ENCODE measurements at places on chromosomes 3 and 15. TPM values are rescaled to one million over a fixed set of nuclear protein-coding genes. Genes with fewer than 3 reads are reported as not detected.

DNA sequence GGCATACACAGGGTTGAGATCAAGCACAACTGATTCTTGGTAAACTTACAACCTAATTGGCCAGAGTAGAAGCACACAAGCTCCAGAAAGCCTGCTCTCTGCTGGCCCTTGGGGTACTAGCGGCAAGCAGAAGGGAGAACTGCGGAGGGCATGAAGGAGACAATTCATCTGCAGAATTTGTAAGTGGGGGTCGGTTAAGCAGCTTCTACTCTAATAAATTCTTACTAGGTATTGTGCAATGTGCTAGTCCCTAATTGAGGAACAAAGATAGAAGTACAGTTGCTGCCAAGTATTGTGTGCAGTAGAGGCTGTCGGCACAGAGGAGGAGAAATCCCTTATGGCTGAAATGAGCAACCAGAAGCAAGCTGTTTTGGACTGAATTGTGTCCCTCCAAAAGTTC is 91.2 kb upstream of the VEPH1 start:
- H3K4me1 ChIP-seq: no peaks in the 10 kb centered on the region
- no peaks in the 10 kb centered on the region for H3K36me3 ChIP-seq
- H3K27me3 ChIP-seq: peaks cover 11% of the 10 kb centered on the region
- no peak overlapping the region for H3K27ac ChIP-seq
- no peak overlapping the region for H3K4me3 ChIP-seq

DNA sequence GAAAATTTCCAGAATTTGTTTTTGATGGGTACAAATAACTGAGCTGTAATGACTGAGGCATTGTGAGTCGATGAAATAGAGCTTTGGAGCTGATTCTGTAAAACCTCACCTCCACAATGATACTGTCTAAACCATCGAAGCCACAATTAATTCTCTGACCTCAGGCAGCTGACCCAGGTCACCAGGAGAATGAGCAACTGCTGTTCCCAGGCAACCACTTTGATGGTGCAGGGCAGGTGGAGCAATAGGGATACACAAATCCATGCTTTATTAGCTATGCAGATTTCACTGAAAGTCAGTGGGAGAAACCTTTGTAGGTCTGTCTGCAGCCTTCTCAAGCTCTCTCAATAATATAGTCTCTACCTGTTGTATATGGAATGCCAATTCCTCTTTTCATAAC is 204.4 kb downstream of the RYR3 start:
- peaks cover 2% of the 10 kb centered on the region for H3K27me3 ChIP-seq
- H3K36me3 ChIP-seq: no peaks in the 10 kb centered on the region
- DNase-seq: no peak
- H3K27ac ChIP-seq: no peak overlapping the region
- H3K4me1 ChIP-seq: no peaks in the 10 kb centered on the region

GRCh38 chr3:122946185-122946584 is 81.4 kb downstream of the SEMA5B start:
- no peak overlapping the region for H3K4me3 ChIP-seq
- H3K4me1 ChIP-seq: peaks cover 4% of the 10 kb centered on the region
- H3K27me3 ChIP-seq: peaks cover 2% of the 10 kb centered on the region
- no peak overlapping the region for H3K27ac ChIP-seq

DNA sequence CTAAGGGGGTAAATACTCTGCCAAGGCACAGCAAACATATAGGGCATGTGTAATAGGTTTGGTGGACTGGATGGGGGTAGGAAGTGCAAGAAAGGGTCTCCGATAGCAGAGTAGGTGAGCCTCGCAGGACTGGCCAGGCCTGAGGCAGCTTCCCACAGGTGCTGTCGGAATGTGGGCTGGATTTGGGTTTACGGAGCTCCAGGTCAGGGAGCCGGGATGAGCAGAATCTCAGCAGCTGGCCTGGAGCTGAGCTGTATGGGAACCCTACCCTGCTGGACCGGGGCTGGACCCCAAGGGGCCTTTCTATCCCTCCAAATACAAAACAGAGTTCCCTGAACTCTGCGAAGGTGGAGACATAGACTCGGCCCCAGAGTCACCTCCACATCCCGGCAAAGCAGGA is 15.0 kb downstream of the KLF15 start:
- no peaks in the 10 kb centered on the region for H3K27me3 ChIP-seq
- H3K27ac ChIP-seq: no peak overlapping the region
- no peak overlapping the region for H3K4me3 ChIP-seq
- no peaks in the 10 kb centered on the region for H3K36me3 ChIP-seq
- no peaks in the 10 kb centered on the region for H3K4me1 ChIP-seq
- no peak for DNase-seq

GRCh38 chr15:38647683-38648082 is 83.1 kb upstream of the RASGRP1 start:
- peaks cover 71% of the 10 kb centered on the region for H3K4me1 ChIP-seq
- peaks cover 7% of the 10 kb centered on the region for H3K36me3 ChIP-seq
- H3K4me3 ChIP-seq: no peak overlapping the region

DNA sequence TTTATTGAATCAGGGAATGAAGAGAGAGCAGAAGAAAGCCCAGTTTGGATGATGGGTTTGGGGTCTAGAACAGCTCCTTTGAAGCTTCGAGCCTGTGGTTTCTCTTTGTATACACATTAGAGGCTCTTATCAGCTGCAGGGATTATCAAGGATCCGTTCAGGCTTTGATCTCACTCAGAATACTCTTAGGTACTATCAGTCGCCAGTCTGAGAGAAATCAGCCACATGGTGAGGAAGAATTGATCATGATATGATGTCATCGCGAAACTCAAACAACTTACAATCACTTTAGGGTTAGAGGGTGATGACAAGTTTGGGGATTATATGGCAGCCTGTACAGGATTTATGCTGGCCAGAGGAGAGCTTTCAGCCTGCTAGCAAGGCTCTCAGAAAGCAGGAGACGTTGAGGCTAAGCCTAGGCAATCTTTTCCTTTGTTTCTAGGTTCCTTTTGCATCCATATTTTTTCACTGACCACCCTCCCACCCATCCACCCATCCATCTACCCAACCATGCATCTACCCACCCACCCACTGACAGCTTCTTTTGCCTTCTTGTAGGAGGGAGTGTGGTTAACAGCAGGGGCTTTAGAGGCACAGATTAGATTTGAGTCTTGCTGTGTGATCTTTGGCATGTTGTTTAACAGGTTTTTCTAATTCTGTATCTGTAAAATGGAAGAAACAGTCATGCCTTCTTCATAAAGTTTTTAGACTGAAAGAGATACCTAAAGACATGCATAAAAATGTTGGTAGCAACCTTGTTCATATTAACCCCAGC is 330.4 kb upstream of the LRRFIP2 start:
- H3K27me3 ChIP-seq: peaks cover 20% of the 10 kb centered on the region
- no peak overlapping the region for H3K4me3 ChIP-seq
- no peak overlapping the region for H3K27ac ChIP-seq
- peaks cover 3% of the 10 kb centered on the region for H3K4me1 ChIP-seq
- no peaks in the 10 kb centered on the region for H3K36me3 ChIP-seq
- DNase-seq: no peak

- H3K27ac ChIP-seq: peak overlapping the region; percentile 61
- peaks cover 66% of the 10 kb centered on the region for H3K4me1 ChIP-seq
- H3K4me3 ChIP-seq: no peak overlapping the region
- DNase-seq: no peak
These were observed 60.3 kb upstream of the MBNL1 start for GRCh38 chr3:152208439-152208838.

- no peaks in the 10 kb centered on the region for H3K4me1 ChIP-seq
- H3K27me3 ChIP-seq: peaks cover 2% of the 10 kb centered on the region
- no peak for DNase-seq
- no peaks in the 10 kb centered on the region for H3K36me3 ChIP-seq
These were observed 167.2 kb downstream of the MAGI1 start for GRCh38 chr3:65871305-65872141.

DNA sequence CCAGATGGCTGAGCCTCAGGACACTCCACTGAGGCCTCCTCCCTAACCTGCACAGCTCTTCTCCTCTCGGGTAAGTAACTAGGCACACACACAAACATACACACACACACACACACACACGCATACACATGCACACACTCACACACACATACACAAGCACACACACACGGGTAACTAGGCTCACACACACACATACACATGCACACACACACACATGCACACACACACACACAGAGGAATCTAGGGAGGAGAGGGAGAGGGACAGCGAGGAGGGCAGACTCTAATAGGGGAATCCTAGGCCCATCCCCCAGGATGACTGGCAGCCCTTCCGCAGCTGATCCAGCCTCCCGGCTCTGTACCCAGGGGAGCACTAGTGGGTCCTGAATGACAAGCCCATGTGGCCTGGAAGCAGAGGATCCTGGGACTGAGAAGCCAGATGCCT is 177.4 kb upstream of the LINGO1 start:
- no peaks in the 10 kb centered on the region for H3K27me3 ChIP-seq
- no peak overlapping the region for H3K27ac ChIP-seq

DNA sequence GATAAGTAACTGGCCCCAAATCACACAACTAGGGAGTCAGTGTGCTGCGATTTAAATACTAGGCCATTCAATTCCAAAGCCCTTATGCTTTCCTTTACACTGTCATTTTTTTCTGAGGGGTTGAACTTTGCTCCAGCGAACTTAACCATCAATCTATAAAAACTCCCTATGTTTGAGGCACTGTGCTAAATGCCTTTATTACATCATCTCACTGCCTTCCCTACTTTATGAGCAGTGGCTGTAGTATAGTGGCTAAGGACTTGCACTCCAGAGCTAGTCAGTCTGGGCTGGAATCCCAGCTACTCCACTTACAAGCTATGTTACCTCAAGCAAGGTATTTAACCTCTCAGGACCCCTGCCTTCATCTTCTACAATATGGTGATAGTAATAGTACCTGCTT is 26.9 kb upstream of the WDR72 start:
- peaks cover under 1% of the 10 kb centered on the region for H3K27me3 ChIP-seq
- H3K4me3 ChIP-seq: no peak overlapping the region
- H3K27ac ChIP-seq: no peak overlapping the region
- no peaks in the 10 kb centered on the region for H3K36me3 ChIP-seq

GRCh38 chr3:116155841-116156240 is 289.4 kb downstream of the LSAMP start:
- no peak overlapping the region for H3K27ac ChIP-seq
- H3K27me3 ChIP-seq: no peaks in the 10 kb centered on the region
- H3K4me1 ChIP-seq: no peaks in the 10 kb centered on the region
- no peak overlapping the region for H3K4me3 ChIP-seq

DNA sequence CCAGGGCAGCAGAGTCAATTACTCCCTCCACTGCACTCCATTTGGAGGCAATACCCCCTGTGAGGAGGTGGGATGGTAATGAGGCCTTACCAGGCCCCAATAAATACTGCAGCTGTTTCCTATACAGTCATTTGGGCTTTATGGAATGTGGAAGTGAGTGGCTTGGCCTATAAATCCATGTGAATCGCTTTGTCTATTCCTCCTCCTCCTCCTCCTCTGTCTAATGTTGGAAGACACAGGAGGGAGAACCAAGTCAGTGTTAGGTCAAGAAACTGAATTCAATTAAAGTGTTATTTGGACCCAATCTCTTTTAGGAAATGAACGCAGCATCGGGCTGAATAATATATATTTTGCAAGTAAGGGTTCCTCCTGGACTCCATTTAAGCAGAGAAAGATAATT is 17.3 kb upstream of the SRGAP3 start:
- H3K27ac ChIP-seq: no peak overlapping the region
- H3K4me3 ChIP-seq: no peak overlapping the region
- H3K4me1 ChIP-seq: no peaks in the 10 kb centered on the region
- no peaks in the 10 kb centered on the region for H3K36me3 ChIP-seq
- no peaks in the 10 kb centered on the region for H3K27me3 ChIP-seq

- no peaks in the 10 kb centered on the region for H3K4me1 ChIP-seq
- H3K27ac ChIP-seq: no peak overlapping the region
- peaks cover 6% of the 10 kb centered on the region for H3K27me3 ChIP-seq
- no peak overlapping the region for H3K4me3 ChIP-seq
These were observed 43.6 kb downstream of the SEMA5B start for GRCh38 chr3:122984007-122984406.

- peaks cover 57% of the 10 kb centered on the region for H3K4me1 ChIP-seq
- peak overlapping the region; percentile 97 for H3K27ac ChIP-seq
- no peaks in the 10 kb centered on the region for H3K27me3 ChIP-seq
- peak overlapping the region; percentile 89 for H3K4me3 ChIP-seq
- H3K36me3 ChIP-seq: peaks cover 68% of the 10 kb centered on the region
- peak; percentile 51 for DNase-seq
These were observed 282.6 kb downstream of the FOXP1 start for GRCh38 chr3:71300951-71301393.

- no peaks in the 10 kb centered on the region for H3K36me3 ChIP-seq
- no peaks in the 10 kb centered on the region for H3K4me1 ChIP-seq
- no peak overlapping the region for H3K27ac ChIP-seq
- DNase-seq: no peak
- H3K4me3 ChIP-seq: no peak overlapping the region
- H3K27me3 ChIP-seq: no peaks in the 10 kb centered on the region
These were observed 1106.8 kb downstream of the ROBO1 start for GRCh38 chr3:78660957-78661356.

GRCh38 chr3:54822206-54822605 is 105.7 kb downstream of the LRTM1 start:
- H3K4me3 ChIP-seq: no peak overlapping the region
- H3K27ac ChIP-seq: no peak overlapping the region
- no peaks in the 10 kb centered on the region for H3K36me3 ChIP-seq
- DNase-seq: no peak
- no peaks in the 10 kb centered on the region for H3K27me3 ChIP-seq

DNA sequence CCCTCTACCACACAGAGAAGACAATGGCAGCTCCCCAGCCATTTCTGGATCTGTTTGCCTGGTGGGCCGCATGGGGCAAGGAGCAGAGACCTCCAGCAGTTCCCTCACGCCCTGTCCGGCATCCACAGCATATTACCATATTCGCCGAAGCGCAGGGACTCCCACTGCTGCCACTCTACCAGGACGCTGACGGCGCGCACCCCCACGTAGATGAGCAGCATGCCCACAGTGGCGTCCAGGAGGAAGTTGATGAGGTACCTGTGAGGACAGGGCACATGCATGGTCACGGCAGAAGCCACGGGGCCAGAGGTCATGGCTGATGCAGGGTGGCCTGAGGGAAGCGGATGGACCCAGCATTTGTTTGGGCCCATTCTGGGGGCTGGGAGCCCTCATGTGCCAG is 14.8 kb upstream of the MUSTN1 start:
- no peak for DNase-seq
- no peaks in the 10 kb centered on the region for H3K36me3 ChIP-seq
- no peak overlapping the region for H3K27ac ChIP-seq

DNA sequence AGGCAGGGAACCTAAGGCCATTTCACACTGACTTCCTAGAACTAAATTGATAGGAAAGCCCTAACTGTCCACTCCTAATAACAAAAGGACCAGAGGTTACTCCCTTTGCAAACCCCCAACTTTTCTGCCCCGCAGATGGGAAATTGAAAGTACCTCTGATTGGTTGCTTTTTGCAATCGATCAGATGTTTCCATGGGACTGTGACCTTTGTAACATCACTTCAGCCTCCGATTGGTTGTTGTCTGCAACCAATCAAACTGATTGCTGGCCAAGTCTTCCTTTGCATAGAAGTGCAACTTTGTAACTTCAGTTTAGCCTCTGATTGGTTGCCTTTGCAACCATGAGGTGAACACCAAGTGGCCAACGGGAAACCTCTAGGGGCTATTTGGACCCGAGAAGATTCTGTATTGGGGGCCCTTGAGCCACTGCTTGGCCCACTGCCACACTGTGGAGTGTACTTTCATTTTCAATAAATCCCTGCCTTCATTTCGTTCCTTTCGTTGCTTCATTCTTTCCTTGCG is 11.3 kb upstream of the KNL1 start:
- no peak for DNase-seq
- no peaks in the 10 kb centered on the region for H3K36me3 ChIP-seq
- H3K27me3 ChIP-seq: no peaks in the 10 kb centered on the region

The GOLGA8G gene
- not detected for total RNA-seq

The SRGAP3 gene
- 1.8 TPM for total RNA-seq

The ZDHHC19 gene
- total RNA-seq: not detected

The TUSC7 gene
- total RNA-seq: not detected

The ELL3 gene
- total RNA-seq: 2.4 TPM

The ALG1L2 gene
- 0.60 TPM for total RNA-seq
